ENCODE measurements at places on chromosomes 12 and 14.

DNA sequence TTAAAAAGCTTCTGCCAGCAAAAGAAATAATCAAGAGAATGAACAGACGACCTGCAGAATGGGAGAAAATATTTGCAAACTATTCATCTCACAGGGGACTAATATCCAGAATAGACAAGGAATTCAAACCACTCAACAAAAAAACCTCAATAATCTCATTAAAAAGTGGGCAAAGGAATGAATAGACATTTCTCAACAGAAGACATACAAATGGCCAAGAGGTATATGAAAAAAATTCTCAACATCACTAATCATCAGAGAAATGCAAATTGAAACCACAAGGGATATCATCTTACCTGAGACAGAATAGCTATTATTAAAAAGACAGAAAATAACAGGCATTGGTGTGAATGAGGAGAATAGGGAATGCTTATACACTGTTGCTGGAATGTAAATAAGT, 270.0 kb downstream of the DACT1 start:
- no peak for DNase-seq

GRCh38 chr14:104126753-104127152, 11.6 kb upstream of the KIF26A start:
- no peak for DNase-seq

GRCh38 chr12:130746546-130746945, 30.4 kb upstream of the RIMBP2 start:
- no peak for DNase-seq

DNA sequence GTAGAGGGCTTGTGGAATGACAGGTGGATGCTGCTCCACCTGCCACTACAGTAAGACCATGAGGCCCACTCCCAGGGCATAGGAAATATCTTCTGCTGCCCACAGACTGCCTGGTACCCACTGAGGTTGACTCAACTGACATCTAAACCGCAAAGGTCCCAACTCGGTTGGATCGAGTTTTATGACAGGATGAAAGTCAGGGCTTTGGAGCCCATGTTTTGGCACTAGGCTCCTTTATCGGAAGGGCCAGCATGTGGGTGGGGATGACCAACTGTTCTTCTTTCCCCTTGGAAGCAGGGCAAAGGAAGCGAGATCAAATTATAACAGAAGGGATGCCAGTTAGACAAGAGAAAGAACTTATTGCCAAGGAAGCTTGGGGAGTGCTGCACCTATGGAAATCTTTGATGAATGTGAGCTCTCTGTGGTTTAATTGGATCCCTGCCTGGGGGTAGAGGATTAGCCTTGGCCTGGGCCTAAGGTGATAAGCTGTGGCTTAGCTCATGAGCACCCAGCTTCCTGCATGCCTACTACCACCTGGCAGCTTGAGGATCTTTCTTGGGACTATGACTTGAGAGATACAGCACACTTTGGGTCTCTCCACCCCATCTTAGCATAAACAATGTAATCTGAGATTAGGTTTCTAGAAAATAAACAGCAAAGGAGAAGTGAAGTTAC, 121.8 kb downstream of the KCNA5 start:
- no peak for DNase-seq

DNA sequence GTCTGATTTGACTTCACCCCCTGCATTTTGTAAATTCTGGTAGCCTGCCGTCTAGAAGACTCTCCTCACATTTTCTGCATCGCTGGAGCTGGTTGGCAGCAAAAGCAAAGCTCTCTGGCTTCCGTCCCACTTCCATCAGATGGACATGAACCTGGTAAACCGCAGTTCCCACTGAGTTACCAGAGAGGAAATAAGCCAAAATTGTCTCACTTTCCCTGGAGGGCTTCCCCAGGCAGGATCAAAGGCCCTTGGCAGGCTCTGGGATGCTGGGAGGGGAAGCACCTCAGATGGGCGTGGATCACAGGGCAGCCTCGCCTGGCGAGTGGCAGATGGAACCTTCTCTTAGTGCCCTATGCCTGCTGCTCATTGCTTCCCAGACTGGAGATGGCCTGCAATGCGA, 243.5 kb downstream of the TMEM132C start:
- no peak for DNase-seq

- DNase-seq = no peak
Observed at GRCh38 chr12:117298648-117299225, 62.7 kb downstream of the NOS1 start.

DNA sequence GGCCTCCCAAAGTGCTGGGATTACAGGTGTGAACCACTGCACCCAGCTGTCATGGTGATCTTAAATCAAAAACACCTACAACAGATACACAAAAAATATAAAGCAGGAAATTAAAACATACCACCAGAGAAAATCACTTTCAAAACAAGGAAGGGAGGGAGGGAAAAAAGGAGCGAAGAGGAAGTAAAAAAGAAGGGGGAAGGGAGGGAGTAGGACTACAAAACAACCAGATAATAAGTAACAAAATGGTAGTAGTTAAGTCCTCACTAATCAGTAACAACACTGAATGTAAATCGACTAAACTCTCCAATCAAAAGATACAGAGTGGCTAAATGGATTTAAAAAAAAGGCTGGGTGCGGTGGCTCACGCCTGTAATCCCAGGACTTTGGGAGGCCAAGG, 89.0 kb downstream of the SH2B3 start:
- DNase-seq = no peak

- DNase-seq = no peak
Observed at GRCh38 chr12:9757433-9758025, 3.2 kb downstream of the CD69 start.
